ENCODE measurements at places on chromosomes 3 and 15. TPM values are rescaled to one million over a fixed set of nuclear protein-coding genes. Genes with fewer than 3 reads are reported as not detected.

GRCh38 chr15:31238906-31239305, 87.7 kb upstream of the KLF13 start:
- no peaks in the 10 kb centered on the region for H3K36me3 ChIP-seq
- no peaks in the 10 kb centered on the region for H3K27me3 ChIP-seq
- no peak for DNase-seq
- H3K27ac ChIP-seq = no peak overlapping the region
- H3K4me3 ChIP-seq = no peak overlapping the region

GAP43 gene
- total RNA-seq = 0.19 TPM

- H3K27ac ChIP-seq = no peak overlapping the region
- no peaks in the 10 kb centered on the region for H3K36me3 ChIP-seq
- H3K27me3 ChIP-seq = no peaks in the 10 kb centered on the region
- H3K4me1 ChIP-seq = peaks cover 5% of the 10 kb centered on the region
These were observed 255.7 kb upstream of the TBL1XR1 start for GRCh38 chr3:177452831-177453450.

- DNase-seq = no peak
- H3K4me1 ChIP-seq = no peaks in the 10 kb centered on the region
- no peaks in the 10 kb centered on the region for H3K36me3 ChIP-seq
- no peak overlapping the region for H3K27ac ChIP-seq
These were observed 3.9 kb downstream of the NEIL1 start for GRCh38 chr15:75350601-75351361.

- no peaks in the 10 kb centered on the region for H3K36me3 ChIP-seq
- DNase-seq = no peak
- peaks cover 36% of the 10 kb centered on the region for H3K4me1 ChIP-seq
- H3K4me3 ChIP-seq = no peak overlapping the region
These were observed 10.2 kb downstream of the PXYLP1 start for GRCh38 chr3:141241616-141242376.

DNA sequence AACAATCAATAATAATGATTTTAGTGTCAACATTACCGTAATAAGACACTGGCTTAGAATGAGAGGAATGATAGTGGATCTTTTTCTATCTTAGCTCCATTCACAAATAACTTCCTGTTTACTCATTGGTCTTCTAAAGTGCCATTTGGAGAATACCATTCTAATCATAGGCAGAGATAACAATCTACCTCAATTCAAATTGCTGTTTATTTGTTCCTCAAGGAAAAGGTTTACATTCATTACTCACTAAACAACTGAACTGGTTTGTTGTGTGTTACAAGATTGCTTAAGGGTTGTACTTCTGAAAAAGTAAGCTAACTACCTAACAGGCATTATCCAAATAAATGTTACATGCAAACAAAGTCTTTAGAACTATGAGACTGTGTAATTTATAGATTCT, 8.1 kb upstream of the PCOLCE2 start:
- DNase-seq = no peak
- H3K27ac ChIP-seq = no peak overlapping the region
- no peaks in the 10 kb centered on the region for H3K27me3 ChIP-seq

DNA sequence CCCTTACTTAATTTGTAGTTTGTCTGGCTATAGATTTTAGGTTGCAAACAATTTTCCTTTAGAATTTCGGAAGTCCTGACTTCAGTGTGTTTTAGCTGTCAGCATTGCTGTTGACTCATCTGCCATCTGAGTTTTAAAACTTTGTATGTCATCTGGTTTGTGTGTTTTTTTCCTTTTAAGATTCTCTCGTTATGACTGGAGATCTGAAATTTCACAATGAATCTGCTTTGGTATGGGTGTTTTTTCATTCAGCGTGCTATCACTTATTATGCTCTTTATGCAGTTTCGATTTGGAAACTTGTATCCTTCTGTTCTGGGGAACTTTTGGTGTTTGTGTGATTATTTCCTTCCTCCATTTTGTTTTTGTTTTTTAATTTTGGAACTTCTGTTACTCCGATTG, 53.7 kb upstream of the ZNF280D start:
- H3K27me3 ChIP-seq = no peaks in the 10 kb centered on the region
- no peak for DNase-seq
- no peak overlapping the region for H3K4me3 ChIP-seq
- H3K36me3 ChIP-seq = no peaks in the 10 kb centered on the region
- no peak overlapping the region for H3K27ac ChIP-seq

DNA sequence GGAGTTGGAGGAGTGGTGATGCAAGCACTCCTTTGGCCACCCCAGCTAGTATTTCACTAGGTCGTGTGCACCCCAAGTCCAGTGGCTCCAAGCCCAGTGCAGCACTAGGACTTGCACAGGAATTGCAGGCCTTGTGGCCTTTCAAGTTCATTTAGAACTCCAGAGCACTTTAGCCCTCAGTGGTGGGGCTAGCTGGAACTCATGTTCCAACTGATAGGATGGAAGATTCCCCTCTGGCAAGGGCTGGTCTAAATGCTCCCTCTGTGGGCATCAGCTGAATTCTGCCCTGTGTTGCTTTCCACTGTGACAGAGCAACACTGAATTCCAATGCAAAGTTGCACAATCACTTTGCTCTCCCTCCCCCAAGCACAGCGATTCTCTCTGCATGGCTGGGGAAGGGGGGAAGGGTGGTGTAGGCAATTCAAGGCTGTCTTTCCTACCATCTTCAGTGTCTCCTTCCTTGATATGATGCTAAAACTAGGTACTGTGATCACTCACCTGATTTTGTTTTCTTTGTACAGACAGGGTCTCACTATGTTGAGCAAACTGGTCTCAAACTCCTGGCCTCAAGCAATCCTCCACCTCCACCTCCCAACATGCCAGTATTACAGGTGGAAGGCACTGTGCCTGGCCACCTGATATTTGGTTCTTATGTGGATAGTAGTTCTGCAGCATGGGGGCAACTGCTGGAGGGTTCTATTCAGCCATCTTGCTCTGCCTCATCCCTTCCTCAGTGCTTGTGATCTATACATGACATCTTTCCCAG, 10.3 kb downstream of the USF3 start:
- no peaks in the 10 kb centered on the region for H3K4me1 ChIP-seq
- H3K36me3 ChIP-seq = no peaks in the 10 kb centered on the region
- H3K4me3 ChIP-seq = no peak overlapping the region
- DNase-seq = no peak
- H3K27me3 ChIP-seq = no peaks in the 10 kb centered on the region

ZNF717 gene
- total RNA-seq = 19.8 TPM

GABRB3 gene
- 6.9 TPM for total RNA-seq

- no peaks in the 10 kb centered on the region for H3K36me3 ChIP-seq
- H3K27ac ChIP-seq = no peak overlapping the region
- no peaks in the 10 kb centered on the region for H3K4me1 ChIP-seq
- no peaks in the 10 kb centered on the region for H3K27me3 ChIP-seq
- no peak overlapping the region for H3K4me3 ChIP-seq
These were observed 362.0 kb downstream of the ZPLD1 start for GRCh38 chr3:102796804-102797203.

- no peak overlapping the region for H3K27ac ChIP-seq
- no peaks in the 10 kb centered on the region for H3K4me1 ChIP-seq
- H3K36me3 ChIP-seq = no peaks in the 10 kb centered on the region
- H3K27me3 ChIP-seq = no peaks in the 10 kb centered on the region
- H3K4me3 ChIP-seq = no peak overlapping the region
These were observed 13.3 kb downstream of the DUOX1 start for GRCh38 chr15:45143056-45143455.

- H3K4me3 ChIP-seq = no peak overlapping the region
- no peaks in the 10 kb centered on the region for H3K36me3 ChIP-seq
- no peak overlapping the region for H3K27ac ChIP-seq
- no peaks in the 10 kb centered on the region for H3K4me1 ChIP-seq
- H3K27me3 ChIP-seq = no peaks in the 10 kb centered on the region
These were observed 18.4 kb downstream of the KLF15 start for GRCh38 chr3:126338790-126339288.

GRCh38 chr15:31364301-31365031, 37.8 kb downstream of the KLF13 start:
- no peaks in the 10 kb centered on the region for H3K36me3 ChIP-seq
- no peak overlapping the region for H3K4me3 ChIP-seq
- peaks cover 70% of the 10 kb centered on the region for H3K4me1 ChIP-seq

DNA sequence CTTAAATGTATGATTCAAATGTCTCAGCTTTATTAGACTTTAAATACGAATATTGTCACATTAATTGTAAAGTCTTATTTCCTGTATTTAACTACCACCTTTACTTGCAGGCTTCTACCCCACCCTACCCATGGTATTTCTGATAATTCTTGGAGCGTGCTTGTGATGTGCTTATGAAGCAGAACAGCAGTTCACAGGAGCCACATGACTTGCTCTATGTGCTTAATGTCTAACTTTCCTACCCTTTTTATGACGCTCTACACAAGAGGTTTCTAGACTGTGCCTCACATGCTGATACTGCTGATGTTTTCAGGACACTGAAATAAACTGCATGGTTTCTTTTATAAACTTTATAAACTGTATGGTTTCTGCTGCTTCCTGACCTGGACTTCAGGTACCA, 553.5 kb upstream of the CCDC54 start:
- H3K36me3 ChIP-seq = no peaks in the 10 kb centered on the region
- H3K4me3 ChIP-seq = no peak overlapping the region
- no peaks in the 10 kb centered on the region for H3K27me3 ChIP-seq
- DNase-seq = no peak
- H3K4me1 ChIP-seq = no peaks in the 10 kb centered on the region

- no peaks in the 10 kb centered on the region for H3K27me3 ChIP-seq
- H3K36me3 ChIP-seq = peaks cover 17% of the 10 kb centered on the region
- H3K4me3 ChIP-seq = no peak overlapping the region
- H3K27ac ChIP-seq = no peak overlapping the region
- H3K4me1 ChIP-seq = no peaks in the 10 kb centered on the region
These were observed 32.4 kb downstream of the DZIP1L start for GRCh38 chr3:138082992-138083386.

Measured in kidney (tissue), 22 donors.